ENCODE measurements at places on chromosomes 6 and 20.

DNA sequence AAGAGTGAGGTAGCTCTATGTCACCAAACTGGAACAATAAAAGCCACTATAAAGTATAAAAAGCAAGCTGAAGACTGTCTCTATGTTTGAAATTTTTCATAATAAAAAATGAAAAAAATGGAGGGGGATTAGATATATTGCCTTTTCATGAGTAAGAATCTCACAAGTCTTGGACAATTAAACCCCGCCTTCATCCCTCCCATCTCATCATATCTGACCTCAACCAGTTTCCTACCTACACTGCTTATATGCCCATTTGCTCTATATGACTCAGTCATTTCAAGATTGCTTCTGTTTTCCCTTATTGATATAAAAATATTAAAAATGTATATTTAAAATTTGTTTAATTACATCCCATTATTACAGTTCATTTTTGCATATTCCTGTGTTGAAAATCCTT, 2.9 kb upstream of the TRIM39 start:
- peak; percentile 47 for DNase-seq

DNA sequence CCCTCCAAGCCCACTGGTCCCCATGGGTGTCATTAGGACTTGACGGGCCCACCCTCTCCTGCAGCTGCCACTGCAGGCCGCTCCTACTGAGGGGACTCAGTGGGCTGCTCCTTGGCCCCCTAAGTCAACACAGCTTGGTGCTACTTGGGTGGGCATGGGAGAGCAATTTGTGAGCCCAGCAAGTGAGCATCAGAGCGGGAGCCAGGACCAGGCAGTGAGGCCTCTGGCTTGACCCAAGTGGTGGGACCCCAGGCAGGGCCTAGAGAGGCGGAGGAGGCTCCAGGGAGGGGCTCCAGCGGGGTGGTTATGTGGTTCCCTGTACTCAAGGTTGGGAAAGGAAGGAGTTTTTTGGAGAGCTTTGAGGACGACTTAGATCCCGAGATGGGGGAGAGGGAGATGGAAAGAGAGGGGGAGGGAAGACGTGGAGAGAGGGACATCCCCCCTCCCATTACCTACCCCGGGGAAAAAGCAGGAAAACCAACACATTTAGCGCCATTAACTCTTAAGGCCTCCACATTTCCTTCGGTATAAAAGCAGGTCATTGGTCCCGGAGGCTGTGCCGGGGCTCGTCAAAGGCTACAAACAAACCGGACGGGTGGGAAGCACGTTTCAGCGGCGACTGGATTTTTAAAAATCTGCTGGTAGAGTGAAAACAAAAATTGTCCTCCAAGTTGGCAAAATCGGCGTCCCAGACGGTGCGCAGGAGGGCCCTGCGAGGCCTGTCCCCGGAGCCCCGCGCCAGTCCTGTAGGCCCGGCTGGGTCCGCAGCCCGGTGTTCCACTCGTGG, 8.8 kb downstream of the FOXC1 start:
- no peak for DNase-seq

- peak; percentile 38 for DNase-seq
These were observed 493 bp downstream of the CD83 start for GRCh38 chr6:14118091-14118439.

DNA sequence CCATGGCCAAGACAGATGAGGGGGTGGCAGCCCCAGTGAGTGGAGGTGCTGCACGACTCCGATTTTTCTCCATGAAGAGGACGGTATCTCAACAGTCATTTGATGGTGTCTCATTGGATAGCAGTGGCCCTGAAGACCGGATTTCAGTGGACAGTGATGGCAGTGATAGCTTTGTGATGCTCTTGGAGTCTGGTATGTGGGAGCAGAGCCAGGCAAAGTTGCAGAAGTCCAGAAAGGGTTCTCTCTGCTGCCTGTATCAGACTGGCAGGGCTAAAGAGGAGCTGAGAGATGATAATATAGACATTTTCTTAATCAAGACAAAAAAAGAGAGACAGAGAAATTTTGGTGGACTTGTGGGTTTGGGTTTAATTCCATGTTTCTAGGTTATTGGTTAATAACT, 23.8 kb downstream of the TAF11 start:
- no peak for DNase-seq

GRCh38 chr20:50343490-50344179, 153.0 kb downstream of the CEBPB start:
- no peak for DNase-seq

DNA sequence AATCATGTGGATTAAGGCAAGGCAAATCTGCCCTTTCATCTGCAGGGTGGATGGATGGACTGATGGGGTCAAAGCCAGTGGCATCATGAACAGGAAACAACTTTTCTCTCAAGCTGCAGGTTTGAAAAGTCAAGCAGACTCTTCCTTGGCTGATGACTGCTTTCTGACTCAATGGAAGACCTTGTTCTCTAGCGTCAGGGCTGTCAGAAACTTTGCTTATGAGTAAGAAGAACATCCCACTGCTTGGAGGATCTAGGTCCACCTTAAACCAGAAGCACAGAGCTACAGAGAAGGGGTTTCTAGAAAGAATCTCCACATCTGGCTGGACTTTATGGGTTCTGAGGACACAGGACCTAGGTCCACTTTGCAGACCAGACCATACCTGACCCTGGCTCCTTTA, 36.3 kb upstream of the CST5 start:
- peak; percentile 10 for DNase-seq

DNA sequence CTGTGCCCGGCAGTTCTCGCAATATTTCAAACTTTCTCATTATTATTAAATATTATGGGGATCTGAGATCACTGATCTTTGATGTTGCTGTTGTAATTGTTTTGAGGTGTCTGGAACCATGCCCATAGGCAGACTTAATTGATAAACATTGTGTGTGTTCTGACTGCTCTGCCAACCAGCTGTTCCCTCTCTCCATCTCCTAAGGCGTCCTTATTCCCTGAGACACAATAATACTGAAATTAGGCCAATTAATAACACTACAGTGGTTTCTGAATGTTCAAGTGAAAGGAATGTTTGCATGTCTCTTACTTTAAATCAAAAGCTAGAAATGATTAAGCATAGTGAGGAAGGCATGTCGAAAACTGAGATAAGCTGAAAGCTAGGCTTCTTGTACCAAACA, 7.6 kb downstream of the MAPK14 start:
- DNase-seq = peak; percentile 64

DNA sequence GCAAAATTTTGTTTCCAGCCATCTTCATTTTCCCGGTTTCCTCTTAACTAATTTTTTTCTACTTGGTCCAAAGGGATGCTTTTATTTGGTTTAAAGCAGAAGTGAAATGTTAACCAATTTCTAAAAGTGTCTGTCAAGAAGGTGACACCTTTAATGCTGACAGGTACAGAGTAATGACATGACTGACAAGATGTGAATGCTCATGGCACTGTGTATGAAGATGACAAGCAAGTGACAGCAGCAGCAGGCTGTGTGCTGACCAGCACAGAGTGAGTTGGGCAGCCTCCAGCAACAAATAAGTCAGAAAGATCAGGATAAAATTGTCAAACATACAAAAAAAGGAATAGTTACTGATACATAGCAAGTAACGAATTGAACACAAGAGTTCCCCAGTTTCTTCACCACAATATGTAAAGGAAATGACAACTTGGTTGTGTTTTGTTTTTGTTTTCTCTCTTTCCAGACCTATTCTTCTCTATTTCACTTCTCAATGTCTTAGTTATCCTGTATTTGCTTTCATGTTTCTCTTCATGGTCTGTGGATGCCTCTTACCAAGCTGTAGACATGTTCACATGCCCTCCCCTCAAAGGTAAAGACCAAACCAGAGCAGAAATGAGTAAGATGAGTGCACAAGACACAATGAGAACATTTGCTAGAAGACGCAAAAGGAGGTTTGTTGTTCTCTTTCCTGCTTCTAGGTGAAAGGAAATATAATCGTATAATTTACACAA, 174.9 kb downstream of the FRK start:
- no peak for DNase-seq

DNA sequence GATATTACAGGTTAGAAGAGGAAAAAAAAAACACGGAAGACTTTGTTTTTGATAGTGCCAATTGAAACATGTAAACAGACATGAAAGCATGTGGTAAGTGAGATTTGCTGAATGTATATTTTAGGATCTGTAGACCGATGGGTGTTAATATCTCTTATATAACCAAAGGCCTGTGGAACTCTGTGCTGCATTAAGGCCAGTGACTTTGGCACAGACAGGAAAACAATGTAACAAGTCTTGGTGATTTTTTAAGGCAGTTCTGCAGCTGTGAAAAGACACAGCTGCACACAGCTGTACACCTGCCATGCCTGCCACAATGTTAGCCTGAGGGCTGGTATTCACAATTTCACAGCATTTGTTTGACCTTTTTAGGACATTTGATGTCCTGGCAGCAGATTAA, 6.1 kb downstream of the SOBP start:
- no peak for DNase-seq

- no peak for DNase-seq
These were observed 334.8 kb downstream of the LAMA2 start for GRCh38 chr6:129217701-129218100.

GRCh38 chr6:14929291-14929690, 316.6 kb upstream of the JARID2 start:
- no peak for DNase-seq

- no peak for DNase-seq
These were observed 99.8 kb downstream of the OPRM1 start for GRCh38 chr6:154138793-154139192.

DNA sequence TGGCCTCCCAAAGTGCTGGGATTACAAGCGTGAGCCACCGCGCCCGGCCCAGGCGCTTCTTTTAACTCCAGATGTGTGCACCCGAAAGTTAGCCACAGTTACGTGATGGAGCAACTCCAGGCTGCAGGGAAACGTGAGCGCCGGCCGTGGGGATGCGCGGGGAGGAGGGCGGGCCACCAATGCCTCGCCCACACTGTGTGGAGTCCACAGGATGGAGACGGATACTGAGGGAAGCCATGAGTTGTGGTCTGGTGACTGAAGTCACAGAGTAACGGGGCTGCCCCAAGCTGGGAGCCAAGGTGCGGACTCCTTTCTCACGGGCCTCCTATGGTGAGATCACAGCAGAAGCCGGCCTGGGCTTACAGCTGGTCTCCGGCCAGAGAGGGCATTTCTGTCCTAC, 23.2 kb downstream of the YTHDF1 start:
- DNase-seq = no peak

GRCh38 chr6:106128981-106129781, 43.0 kb downstream of the PRDM1 start:
- no peak for DNase-seq

- no peak for DNase-seq
These were observed 192.4 kb upstream of the HSF2 start for GRCh38 chr6:122207061-122207460.

- no peak for DNase-seq
These were observed 20.8 kb downstream of the TM9SF4 start for GRCh38 chr20:32130352-32130751.

DNA sequence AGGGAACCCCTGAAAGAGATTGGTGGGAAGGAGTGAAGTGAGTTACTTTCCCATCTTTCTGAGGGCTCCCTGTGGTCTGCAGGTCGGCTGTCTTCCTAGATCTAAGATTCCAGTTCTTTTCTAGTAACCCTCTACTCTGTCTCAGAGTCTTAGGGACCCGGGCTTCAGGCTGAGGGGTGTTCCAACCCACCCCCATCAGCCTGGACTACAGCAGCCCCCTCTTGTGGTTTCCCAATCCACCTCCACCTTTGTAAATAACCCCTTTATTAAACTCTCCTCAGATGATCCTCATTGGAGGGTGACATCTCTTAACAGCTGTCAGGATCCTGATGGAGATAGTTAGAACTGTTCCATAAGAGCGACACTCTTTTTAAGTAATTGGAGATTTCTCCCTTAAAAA, 300.4 kb downstream of the LRFN2 start:
- DNase-seq = no peak

DNA sequence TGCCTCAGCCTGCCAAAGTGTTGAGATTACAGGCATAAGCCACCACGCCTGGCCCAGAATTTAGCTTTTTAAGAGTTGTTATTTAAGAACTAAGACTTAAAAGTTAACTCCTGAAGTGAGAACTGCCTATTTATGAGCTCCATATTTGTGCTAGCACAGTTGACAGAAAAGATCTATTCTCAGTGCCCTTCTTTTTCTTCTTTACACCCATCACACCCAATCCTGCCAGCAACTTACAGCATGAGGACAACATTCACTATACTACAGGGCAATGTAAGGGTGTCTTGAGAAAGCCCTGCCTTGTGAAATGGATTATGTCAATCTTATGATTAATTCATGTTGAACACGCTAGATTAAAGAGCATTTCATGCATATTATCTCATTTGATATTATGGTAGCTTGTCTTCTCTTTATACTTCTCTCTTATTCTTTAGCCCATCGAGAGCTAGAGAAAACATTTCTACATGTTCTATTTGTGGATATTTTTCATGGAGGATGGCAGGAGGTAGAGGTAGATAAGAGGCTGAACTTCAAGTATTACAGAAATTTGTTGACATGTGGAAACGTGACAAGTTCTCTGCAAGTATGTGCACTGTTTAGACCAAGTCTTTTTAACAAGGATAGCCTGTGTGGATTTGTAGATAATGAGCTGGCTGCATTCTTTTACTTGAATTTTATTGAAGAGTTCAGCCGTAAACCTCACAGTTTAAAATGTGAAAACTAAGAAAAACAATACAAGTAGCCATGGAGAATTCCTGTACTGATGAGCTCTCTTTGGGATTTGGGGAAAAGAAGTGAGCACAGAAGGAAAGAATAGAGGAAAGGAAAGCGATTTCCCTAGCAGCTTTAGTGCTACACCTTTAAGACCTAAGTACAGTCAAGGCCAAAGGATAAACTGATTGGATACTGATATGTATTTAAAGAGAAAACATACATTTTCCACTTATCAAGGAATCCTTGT, 212.2 kb downstream of the ARHGAP18 start:
- no peak for DNase-seq

DNA sequence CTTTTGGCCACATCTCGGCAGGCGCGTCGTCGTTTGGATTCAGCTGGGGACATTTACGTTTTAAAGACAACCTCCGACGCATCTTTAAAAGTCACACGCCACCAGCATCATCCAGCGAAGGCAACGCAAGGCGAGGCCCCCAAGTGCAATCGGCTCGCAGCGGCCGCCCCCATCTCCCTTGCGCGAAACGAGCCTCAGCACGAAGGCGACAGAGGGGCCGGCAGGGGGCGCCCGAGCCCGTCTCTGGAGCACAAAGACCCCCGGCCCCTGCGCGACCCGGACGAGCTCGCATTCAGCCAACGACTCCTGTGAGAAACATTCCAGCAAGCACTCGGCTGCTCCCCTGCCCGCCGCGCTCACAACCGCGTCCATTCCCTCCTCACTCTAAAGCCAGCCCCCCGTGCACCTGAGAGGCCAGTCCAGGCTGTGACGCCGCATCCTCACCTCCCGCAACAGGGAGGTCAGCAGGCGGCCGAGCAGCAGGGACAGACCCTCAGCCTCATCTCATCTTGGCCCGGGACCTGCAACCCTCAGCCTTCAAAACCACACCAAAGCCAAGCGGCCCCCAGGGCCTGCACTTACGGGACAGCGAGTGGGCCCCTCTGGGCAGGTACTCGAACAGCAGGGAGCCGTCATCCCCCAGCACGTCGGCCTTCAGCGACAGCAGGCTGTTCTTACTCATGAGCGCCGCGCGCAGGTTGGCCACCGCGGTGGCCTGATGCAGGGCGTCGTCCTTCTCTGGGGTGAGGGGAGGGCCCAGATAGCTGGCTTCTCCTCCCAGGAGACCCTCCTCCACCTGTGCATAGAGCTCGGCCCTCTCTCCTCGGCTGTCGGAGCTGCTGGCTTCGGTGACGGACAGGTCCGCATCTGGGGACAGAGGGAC, 35.8 kb downstream of the SLC2A4RG start:
- no peak for DNase-seq
